ENCODE measurements at places on chromosomes 6 and 20. TPM values are rescaled to one million over a fixed set of nuclear protein-coding genes. Genes with fewer than 3 reads are reported as not detected.

GRCh38 chr20:6533761-6534479 is 233.6 kb upstream of the BMP2 start:
- DNase-seq = peak; percentile 28

- peak; percentile 59 for DNase-seq
Observed at GRCh38 chr6:34390531-34391472, 1.7 kb downstream of the NUDT3 start.

DNA sequence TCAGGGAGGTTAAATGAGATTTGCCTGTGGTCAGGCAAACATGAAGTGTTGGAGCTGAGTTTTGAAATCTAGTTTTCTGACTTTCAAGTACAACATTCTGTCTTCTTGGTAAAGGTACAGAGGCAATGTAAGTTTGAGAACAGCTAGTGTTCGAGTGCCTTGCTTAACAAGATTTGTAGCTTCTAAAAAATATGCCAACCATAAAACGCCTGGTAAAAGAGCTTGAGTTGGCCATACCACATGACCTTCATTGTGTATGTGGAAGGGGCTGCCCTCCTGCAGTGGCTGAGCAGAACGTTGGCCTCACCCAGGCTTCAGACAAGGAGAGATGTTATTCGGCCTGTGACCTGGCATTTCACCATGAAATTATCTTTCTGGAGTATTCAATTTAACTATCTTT is 86.5 kb downstream of the MAP7 start:
- DNase-seq = no peak

DNA sequence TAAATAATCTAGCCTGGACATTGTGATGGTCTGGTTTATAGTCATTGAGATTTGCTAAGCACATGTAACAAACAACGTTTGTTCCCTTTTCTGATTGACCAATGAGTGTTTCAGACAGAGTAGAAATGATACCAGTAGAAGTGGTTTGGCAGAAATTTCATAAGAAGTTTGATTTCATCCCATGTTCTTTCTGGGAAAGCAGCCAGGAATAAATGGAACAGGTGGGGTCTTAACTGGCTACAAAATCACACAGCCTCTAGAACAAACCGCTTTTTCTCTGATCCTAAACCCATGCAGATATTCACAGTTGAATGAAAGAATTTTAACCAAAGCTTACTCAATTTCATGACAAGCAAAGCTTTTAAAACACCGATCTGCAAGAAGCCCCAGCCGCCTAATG is 227.5 kb downstream of the UST start:
- DNase-seq = no peak

GRCh38 chr6:3345836-3346235 is 87.1 kb downstream of the PSMG4 start:
- DNase-seq = no peak

- DNase-seq = no peak
Observed at GRCh38 chr6:154590756-154591155, 80.3 kb upstream of the CNKSR3 start.

- DNase-seq = no peak
Observed at GRCh38 chr6:133972388-133972787, 19.4 kb downstream of the TBPL1 start.

DNA sequence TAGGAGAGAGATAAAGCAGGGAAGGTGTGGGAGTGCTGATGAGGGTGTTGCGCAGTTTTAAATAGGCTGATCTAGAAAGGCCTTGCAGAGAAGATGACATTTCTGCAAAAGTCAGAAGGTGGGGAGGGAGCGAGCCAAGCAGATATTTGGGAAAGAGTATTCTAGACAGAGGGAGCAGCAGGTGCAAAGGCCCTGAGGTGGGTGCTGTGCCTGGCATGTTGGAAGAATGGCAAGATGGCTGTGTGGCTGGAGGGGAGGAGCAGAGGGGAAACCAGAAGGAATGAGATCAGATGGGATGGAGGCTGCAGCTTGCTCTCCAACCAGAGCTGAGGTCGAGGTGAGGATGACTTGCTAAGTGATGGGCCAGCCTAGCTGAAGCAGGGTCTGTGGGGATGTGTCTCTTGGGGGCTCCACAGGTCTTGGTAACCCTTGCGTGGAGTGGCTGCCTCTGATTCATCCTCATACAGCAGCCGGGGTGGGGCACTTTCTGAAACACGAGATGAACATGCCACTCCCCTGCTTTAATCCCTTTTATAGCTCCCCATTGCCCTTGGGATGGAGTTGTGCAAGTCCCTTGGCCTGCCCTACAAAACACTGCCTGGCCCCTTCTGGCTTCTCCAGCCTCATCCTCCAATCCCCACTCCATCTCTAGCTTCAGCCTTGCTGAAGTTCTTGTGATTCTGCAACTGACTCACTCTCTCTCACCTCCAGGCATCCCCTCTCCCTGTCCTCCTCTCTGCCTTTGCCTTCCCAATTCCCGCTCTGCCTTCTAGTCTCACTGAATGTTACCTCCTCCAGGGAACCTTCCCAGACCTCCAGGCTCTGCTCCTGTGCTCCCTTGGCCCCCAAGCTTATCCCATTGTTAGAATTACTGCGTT is 94.1 kb downstream of the CDH22 start:
- no peak for DNase-seq

- DNase-seq = peak; percentile 36
Observed at GRCh38 chr6:125267806-125268523, 33.8 kb downstream of the HDDC2 start.

DNA sequence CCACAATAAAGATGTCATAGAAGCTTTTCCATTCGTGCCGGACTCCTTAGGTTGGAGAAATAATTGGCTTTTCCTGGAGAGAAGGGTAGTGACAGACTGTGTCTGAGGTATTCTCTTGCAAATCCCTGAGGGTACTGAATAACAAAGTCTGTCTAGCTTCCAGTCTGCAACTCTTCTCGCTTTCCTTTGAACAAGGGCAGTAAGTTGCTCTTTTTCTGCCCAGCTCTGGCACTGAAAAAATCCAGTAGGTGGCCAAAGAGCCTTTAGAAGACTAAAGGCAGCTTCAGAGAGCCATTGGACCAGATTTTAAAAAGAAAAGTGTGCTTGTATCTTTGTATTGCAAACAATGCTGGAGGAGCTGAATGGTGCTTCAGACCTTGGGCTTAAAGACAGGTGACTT is 20.7 kb upstream of the RREB1 start:
- peak; percentile 64 for DNase-seq

DNA sequence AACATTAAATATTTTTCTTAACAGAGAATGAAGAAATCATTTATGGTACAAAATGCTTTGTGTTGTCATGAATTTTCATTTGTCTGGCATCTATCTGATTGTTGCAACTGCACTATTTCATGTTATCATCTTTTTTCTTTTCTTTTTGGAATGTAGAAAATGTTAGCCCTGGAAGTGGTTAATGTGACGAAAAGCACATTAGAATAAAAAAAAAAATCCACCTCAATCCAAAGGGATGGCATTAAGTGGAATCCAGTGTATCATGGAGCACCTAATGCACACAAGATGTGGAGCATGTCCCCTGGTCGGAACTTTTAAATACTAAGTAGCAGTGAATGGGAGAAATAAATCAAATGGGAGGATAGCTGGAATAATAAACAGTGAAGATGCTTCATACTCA is 172.9 kb upstream of the MCHR2 start:
- no peak for DNase-seq

DNA sequence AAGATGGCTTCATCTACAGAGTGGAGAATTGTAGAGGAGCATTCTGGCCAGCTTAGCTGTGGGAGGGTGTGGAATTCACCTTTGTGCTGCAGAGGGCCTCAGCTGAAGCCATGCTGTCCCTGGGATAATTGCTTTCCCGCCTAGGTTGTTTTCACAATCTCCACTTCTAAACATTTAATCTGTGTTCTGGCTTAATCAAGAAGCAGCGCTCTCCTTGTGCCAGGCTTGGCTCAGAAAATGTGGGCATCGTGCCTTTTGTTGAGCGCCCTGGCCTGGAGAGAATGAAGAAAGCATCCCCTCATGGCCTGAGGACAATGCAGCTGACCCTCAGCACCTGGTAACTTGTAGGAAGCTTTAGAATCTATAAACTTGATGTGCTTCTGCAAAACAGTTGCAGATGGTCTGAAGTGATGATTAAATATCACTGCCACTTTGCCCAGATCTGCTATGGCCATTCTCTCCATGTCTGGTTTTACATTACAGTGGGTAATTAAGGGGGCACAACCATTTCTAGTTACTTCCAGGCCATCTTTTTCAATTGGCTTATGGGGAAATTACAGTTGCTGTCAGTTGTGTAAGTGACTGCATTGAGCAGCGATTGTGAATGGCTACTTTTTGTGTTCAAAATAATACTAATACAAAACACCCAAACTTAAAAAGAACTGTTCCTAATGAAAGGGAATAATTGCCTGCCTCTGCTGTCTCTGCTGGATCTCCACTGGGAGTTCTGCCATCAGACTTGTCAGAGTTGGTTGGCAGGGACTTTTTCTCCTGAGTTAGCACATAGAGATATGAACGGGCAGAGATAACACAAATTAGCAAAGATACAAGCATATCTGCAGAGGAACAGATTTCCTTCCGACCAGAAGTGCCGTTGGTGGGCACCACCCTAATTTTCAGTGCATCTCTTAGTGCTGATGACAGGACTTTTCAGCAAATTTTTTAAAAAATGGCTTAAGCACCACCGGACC is 18.4 kb downstream of the CTNNBL1 start:
- no peak for DNase-seq

DNA sequence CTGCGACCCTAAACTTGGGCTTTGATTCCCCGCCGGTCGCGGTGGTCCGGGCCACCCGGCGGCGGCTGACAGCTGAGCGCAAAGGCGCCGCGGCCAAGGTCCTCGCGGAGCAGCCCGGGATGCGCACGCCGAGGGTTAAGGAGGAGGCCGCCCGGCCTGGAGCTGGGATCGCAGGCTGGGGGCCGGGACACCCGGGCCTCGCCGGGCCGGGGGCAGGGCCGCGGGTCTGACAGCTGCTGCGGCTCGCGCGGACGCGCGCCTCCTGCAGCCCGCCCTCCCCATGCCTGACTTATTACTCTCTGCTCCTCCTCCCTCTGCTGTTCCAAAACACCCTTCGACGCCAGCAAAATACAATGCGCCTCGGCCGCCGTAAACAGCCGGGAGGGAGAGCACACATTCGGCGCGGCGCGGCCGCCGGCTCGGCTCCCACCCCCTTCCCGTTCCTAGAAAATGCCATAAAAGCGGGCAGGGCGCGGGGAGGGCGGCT is 746 bp downstream of the BACH2 start:
- peak; percentile 46 for DNase-seq

- DNase-seq = no peak
Observed at GRCh38 chr6:106253172-106253571, 72.4 kb downstream of the ATG5 start.

DNA sequence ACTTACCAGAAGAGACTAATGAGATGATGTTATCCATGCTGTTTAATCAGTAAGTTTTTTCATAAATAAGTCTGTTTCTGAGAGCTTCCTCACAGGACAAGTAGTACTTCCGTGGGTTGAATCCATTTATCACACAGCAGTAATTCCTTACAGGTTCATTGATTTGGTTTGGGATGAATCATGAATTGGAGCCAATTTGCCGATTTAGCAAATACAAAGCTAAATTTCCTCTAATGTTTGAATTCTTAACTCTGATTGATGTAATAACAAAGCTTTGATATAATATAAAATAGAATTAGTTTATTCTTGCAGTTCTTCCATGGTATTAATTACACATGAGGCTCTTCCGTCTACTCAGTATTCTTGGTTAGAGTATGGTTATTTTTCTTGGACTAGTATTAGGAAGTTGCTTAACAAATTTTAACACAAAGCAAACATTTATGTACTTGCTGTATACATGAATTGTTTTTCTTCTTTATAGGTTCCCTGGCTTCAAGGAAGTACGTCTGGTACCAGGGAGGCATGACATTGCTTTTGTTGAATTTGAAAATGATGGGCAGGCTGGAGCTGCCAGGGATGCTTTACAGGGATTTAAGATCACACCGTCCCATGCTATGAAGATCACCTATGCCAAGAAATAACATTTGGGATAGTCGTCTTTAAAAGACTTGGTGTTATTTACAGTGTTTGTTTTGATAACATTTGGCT is 7.6 kb upstream of the OTOR start:
- no peak for DNase-seq

GRCh38 chr20:31605902-31606803 is 1.1 kb downstream of the ID1 start:
- no peak for DNase-seq

DNA sequence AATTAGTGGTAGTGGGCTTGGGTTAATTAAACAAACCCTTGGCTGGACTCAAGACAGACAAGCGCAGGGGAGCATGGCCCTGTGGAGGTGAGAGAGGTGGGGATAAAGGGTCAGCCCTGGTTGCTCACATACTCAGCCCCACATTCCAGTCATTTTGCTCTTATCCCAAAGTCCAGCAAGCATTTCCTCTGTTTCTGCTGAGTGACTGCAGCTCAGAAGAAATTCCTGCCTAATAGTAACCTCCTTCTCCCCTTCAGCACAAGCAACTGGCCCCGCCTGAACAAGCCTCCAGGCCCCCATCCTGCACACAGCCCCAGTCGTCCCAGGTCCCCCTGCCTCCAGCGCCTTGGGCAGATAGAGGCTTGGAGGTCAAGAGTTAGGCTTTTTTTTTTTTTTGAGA is 3.6 kb upstream of the TFEB start:
- DNase-seq = no peak

DNA sequence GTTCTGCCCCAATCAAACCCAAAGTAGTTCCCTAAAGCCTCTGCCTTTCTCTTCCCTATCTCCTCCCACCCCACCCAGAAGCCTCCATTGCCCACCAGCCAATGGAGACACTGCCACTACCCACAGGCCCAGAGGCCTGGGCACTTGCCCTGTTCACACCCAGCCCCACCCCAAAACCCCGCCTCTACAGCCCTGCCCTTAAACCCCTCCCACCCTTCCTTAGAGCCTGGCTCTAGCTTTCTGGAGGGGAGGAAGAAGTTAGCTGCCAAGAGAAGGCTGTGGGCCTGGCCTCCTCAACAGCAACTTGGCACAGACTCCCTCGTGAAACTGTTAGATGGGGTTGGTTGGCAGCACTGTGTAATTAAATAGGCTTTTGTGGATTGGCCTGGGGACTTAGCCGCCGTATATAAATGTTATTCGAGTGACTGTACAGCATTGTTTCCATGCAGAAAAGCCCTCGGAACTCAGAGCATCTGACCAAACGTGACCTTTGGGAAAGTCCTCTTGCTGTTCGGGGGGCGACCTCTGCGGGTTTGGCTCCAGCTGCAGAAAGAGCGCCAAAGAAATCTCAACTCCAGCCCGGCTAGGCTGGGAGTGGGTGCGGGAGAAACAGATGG is 31.4 kb downstream of the COL11A2 start:
- peak; percentile 97 for DNase-seq

Gene BMP7
- total RNA-seq = 6.8 TPM

Gene RSPH4A
- 0.21 TPM for total RNA-seq

Gene SEL1L2
- not detected for total RNA-seq

Gene CDSN
- not detected for total RNA-seq

Gene NKX2-4
- total RNA-seq = 1.8 TPM
